ENCODE measurements at places on chromosomes 5 and 9.

- DNase-seq = peak; percentile 73
Measured at GRCh38 chr9:136587944-136588662, 42.3 kb upstream of the NOTCH1 start.

- DNase-seq = no peak
Measured at GRCh38 chr5:32618962-32619361, 33.6 kb downstream of the SUB1 start.

GRCh38 chr9:114914139-114914538 is 16.3 kb downstream of the TNFSF8 start:
- no peak for DNase-seq

GRCh38 chr5:155056644-155057269 is 43.2 kb downstream of the KIF4B start:
- no peak for DNase-seq

- DNase-seq = no peak
Measured at GRCh38 chr9:88737031-88737430, 202.1 kb downstream of the NXNL2 start.
